A172 (cell line): ENCODE measurements at places on chromosomes 16 and 17. TPM values are rescaled to one million over a fixed set of nuclear protein-coding genes. Genes with fewer than 3 reads are reported as not detected.

DNA sequence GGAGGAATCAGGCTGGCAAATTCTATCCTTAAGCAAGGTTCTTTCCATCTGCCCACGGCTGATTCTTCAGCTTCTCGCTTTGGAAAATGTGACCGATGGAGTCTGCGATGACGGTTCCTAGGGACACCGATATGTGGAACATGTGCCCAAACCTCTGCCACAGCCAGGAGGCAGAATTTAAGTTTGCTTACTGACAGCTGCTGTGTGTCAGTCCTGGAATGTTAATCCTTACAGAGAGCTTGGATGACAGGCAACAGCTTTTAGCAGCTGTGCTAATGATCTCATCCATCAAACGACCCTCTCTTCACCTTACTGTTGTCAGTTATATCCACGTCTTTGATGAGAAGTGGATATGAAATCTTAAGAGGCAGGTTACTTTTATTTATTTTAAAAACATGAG is 11.4 kb upstream of the MYH13 start:
- DNase-seq = no peak

DNA sequence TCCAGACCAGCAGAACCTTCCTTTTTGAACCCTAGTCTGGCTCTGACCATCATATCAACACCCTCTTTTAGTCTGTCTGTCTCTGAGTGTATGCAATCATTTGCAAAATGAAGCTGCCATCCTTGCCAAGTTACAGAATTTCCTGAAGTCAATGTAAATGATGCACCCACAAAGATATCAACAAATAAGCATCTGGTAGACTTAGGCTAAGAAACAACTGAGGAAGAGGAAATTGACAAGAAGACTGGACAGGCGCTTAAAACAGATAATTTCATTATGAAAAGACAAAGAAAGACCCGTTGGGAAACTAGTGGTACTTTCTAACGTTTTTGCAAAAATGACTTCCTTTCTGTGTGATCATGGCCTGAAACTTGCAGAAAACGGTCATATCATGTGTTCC is 24.7 kb upstream of the CIITA start:
- no peak for DNase-seq

The CHD9NB gene
- 1.0 and 1.6 TPM in 2 replicates for total RNA-seq

GRCh38 chr17:20925091-20925490 is 117.7 kb downstream of the USP22 start:
- DNase-seq = no peak

DNA sequence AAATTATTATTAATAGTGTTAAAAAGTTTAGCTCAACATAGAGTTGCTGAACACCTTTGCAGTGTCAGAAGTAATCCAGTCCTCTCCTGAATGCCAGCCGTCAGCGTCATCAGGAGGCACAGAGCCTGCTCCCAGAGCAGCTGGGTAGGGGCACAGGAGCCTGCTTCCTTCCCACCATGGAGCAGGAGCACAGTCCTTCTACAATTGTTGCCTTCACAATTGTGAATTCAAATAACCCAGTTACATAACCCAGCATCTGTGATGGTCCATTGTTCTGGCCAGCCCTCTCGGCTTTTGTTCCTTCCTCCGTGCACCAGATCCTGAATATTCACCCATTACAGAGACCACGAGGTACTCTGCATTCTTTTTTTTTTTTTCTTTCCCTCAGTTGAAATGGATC is 393.9 kb upstream of the MAF start:
- no peak for DNase-seq

The AANAT gene
- not detected in 2 replicates for total RNA-seq

GRCh38 chr16:62970851-62971250 is 934.6 kb upstream of the CDH8 start:
- no peak for DNase-seq

The ACSM2A gene
- total RNA-seq = not detected in 2 replicates

DNA sequence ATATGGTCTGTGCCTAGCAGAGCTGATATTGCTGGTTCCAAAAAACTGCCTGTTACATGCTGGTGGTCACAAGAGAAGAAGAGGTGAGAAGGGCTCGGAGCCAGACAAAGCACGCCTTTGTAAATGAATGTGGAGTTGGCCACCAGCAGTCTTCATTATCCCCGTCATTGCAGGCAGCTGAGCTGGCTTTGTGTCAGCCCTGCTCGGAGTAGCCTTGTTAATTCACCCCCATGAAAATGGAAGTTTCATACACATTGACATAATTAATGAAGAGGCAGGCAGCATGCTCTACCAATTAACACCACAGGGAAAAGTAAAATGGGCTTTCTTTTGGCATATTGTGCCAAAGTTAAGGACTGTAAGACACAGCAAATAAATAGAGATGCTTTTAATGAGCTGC is 113.7 kb upstream of the RBFOX1 start:
- DNase-seq = no peak

The KRTAP1-1 gene
- not detected in 2 replicates for total RNA-seq

DNA sequence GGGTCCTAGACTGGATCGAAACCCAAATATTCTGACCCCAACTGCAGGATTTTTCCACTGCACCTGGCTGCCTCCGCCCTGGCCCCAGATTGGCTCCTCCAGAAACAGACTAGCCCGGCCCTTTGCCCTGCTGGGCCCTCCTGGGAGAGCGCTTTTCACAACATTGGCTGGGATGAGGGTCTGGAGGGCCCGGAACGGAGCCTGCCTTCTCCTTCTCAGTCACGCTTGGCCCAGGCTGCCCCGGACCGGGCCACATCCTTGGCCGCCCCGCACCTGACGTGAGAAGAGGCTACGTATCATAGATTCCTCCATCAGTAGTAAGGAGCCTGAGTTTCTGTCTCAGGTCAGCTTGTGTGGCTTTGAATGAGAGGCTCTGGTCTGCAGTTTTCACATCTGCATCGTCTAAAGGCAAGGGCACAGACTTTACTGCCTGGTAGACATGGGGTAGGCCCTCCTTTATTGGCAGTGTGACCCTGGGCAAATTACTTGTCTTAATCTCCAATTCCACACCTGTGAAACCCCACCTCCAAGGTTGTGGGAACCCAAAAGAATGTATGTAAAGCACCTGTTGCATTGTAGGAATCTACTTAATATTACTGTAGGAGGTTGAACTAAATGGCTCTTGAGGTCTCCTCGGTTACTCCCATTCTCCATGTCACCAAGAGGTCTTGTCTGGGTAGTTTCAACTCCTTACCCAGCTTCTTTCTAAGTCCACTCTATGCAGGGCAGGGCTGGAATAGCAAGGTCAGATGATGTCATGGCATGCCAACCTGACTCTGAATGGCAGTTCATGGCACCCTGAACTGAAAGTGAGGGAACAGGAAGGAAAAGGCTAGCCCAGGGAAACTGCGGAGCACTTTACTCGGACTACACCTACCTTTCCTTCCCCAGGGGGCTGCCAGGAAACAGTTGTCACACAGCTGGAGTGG is 661 bp downstream of the LRRC3C start:
- peak; percentile 10 for DNase-seq

The MT1G gene
- not detected in 2 replicates for total RNA-seq

- no peak for DNase-seq
These were observed 31.2 kb downstream of the PITPNM3 start for GRCh38 chr17:6525141-6525540.

The CCT6B gene
- 4.5 and 5.0 TPM in 2 replicates for total RNA-seq

The HDAC5 gene
- 33.8 and 41.0 TPM in 2 replicates for total RNA-seq
